Daoy (cell line): ENCODE measurements at places on chromosomes 12 and 14.
A peak's percentile ranks its signal among the peaks of the same experiment; 100 is the strongest.

DNA sequence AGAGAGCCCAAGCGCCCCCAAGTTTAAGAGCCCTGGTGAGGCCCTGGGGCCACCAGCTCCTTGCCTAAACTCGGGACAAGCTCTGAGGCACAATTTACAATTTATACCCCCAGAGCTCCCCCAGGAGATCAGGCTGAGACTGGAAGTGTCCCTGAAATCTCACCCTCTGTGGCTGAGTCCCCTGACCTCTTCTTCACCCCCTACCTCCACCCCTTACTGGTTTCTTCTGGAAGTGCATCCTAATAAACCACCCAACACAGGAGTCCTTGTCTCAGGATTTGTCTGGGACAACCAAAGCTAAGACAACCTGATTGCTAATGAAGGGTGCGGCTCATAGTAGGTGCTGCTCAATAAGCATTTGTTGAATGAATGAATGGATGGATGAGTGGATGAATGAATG is 206.4 kb downstream of the BCL11B start:
- no peak for DNase-seq

- DNase-seq, result no peak
Measured at GRCh38 chr12:6574576-6575295, 6.6 kb upstream of the NOP2 start.

- DNase-seq, result no peak
Measured at GRCh38 chr12:121805171-121806008, 1.6 kb downstream of the SETD1B start.

DNA sequence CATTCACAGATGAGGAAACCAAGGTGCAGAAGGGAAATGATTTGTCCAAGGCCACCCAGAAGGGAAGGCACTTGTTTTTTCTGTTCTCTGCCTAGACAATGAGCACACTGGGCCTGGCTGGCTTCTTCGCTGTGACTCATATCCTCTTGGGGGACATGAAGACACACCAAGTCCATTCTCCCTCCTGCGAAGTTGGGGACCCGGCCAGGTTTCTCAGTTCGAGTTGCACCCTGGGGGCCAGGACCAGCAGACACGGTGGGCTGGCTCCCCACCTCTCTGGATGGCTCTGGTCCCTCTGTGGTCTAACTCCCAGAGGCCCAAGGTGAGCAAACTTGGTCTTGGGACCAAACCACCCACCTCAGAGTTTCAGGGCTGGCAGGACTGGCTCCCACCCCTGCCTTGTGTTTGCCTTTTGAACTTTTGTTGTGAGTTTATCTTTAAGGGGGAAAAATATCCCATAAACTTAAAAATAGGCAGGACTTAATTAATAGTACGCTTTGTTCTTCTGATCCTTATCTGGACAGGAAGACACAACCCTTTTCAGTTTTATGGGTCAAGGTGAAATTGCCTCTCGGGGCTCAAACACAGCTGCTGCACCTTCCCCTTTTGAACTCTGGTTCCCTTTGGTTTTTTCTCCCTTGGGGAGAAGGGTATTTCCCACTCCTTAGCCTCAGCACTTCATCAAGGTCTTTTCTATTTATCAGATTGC is 9.0 kb upstream of the MLEC start:
- DNase-seq, result peak; percentile 87

- no peak for DNase-seq
Measured at GRCh38 chr12:11765817-11766794, 116.6 kb downstream of the ETV6 start.

DNA sequence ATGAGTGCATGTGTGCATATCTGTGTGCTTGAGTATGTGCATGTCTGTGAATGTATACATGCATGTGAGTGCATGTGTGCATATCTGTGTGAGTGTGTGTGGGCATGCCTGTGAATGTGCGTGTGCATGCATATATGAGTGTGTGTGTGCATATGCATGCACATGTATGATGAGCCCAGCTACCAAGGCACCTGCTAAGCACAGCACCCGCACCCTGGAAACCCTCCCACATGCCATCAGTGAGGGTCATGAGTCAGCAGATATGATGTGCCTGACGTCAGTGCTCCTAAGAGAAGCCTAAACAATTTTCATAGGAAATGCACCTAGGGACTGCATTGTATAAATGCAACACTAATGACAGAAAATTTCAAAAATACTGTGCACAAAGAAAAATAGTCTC is 151.1 kb downstream of the KIF26A start:
- DNase-seq, result no peak

DNA sequence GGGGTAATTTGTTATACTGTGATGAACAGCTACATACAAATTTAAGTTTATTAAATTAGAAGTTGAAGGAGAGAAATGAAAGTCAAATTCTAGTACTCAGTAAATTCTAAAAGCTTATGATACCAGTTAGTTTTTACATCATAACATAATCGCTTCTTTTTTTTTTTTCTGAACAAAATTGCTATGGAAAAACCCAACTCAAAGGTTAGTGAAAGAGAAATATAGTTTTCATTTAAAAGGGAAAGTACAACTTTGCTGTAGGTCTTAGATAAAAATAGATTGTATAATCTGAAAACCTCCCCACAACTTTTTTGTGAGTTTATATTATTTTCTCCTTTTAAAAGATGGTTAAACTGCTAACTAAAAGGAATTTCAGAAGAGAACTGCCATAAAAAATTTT is 53.7 kb upstream of the LRRK2 start:
- DNase-seq, result no peak

DNA sequence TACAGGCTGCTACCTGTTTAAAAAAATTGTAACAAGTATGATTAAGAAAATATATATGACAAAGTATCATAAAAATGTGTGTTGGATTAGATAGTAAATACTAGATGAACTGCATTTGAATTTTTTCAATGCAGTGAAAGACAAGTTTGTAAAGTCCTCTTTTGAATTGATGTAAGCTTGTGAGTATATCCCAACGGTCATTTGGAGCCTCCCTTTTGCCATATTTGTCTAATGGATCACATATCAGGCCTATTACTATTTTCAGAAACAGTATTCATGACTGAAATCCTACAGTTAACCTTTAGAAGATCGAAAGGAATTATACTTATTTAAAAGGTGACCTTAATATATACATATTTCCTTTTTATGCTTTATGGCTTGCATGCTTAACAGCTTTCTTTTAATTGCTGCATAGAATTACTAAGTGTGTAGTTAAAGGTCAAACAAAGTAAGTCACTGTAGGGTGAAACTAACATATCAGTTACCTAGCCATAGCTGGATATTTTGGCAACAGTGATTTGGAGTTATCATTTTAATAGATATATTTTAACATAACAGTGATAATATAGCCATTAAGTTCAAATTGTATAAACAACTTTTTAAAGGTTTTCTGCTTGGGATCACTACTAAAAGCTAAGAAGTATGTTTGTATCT is 53.6 kb downstream of the USP15 start:
- no peak for DNase-seq

- DNase-seq, result no peak
Measured at GRCh38 chr12:45426294-45426693, 210.4 kb downstream of the ANO6 start.

DNA sequence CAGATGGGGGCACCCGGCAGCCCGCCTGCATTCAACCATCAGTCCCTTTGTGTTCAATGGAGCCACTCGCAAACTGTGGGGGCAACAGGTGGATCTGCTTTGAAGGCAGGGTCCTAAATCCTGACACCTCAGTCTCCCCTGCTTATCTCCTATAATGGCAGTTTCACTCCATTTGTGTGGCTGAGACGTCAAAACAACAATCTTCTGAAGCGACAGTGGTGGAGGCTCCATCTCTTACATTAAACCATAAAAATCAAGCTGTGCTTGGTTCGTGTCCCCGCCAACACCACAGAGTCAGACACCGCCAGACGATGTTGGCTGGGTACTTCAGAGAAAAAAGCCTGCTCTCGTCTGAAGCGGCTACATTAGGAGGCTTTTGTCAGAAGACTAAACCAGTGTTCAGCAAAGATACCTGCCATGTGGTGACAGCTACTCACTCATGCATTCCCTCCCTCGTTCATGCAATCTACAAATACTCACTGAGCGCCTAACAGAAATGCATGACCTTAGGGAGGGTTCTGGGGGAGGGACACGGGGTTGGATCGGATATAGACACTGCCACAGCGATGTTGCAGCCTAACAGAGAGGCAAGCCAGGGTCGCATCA is 253.9 kb downstream of the FOXN3 start:
- DNase-seq, result no peak

GRCh38 chr14:75658957-75659356 is 1.7 kb downstream of the ERG28 start:
- no peak for DNase-seq

DNA sequence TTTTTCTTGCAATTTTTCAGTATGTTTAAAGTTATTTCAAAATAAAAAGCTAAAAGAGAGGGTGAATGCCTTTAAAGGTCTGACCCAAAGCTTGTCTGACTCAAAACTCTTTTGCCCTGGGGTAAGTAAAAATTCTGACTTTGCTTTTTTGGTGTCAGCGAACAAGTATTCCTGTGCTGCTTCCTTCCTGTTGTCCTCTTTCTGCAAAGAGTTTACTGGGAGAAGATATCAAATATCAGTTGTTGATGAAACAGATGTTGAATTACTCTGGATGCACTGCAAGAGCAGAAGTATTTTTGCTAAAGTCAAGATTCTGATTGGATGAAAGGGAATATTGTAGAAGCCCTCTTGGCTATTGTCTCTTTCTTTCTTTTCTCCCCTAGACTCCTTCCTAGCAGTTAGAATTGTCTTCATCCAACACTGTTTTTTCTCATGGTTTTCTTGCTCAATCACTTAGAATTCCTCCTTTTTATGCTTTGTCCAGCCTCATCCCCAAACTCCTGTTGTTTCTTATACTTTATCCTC is 62.0 kb downstream of the DACT1 start:
- no peak for DNase-seq

GRCh38 chr14:76305268-76305826 is 70.6 kb upstream of the ESRRB start:
- no peak for DNase-seq

DNA sequence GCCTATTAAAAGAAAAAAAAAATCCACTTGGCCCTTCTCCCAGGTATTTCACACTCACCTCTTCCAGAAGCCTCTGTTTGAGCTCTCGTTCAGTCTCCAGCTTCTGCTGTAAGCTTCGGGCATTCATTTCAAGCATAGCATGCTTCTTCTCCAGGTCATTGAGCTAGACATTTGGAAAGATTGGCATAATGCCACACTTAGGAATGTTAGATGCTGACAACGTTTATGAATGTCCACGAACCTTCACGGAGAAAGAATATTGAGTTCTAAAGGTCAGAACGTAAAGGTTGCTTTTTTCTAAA is 60.5 kb downstream of the PRKAB1 start:
- DNase-seq, result no peak

GRCh38 chr12:39860695-39861094 is 241.1 kb upstream of the ABCD2 start:
- no peak for DNase-seq

DNA sequence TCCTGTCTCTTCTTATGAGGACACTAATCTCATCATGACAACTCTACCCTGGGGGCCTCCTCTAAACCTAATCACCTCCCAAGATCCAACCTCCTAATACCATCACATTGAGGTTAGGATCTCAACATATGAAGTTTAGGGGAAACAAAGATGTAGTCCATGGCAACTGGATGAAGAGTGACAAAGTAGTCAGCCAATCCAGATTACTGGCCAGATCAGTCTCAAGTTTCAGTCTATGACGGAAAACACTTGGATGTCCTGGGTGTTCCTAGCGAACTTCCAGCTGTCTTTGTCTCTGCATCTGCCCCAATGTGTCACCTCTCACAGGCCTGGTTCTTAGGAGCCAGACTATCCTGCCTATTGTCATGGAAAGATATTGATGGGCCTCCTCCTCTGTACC is 630.8 kb downstream of the AACS start:
- DNase-seq, result no peak

GRCh38 chr14:73462048-73462715 is 3.8 kb upstream of the NUMB start:
- peak; percentile 34 for DNase-seq

DNA sequence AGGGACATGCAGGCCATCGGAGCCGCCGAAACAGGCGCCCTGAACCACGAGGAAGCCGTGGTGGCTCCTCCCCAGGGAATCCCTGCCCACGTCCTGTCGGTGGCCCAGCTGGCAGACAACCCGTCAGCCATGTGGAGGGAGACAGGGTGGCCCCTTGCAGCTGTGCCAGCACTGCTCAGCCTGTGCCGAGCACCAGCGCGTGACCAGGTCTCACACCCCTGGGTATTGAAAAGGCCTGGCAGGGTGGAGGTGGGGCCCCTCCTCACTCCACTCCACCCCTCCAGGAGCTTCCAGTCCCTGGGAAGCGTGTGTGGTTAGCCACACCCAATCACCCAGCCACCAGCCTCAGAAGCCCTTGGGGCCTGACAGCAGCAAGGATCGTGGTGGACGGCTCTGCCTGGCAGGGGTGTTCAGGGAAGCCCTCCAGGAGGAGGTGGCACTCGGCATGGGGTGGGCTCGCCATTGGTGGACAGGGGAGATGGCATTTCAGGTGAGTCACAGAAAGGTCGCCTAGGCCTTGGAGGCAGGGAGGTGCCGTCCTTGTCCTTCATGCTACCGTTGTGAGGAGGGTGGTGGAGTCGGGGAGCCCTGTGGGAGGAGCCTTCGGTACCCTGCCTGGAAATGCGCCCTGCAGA is 12.3 kb upstream of the DLK1 start:
- peak; percentile 35 for DNase-seq
